ENCODE measurements at places on chromosomes 16 and 17.
A peak's percentile ranks its signal among the peaks of the same experiment; 100 is the strongest.

- DNase-seq: no peak
Measured at GRCh38 chr17:78523934-78524655, 53.1 kb downstream of the DNAH17 start.

- no peak for DNase-seq
Measured at GRCh38 chr16:15502041-15502725, 67.8 kb downstream of the BMERB1 start.

- no peak for DNase-seq
Measured at GRCh38 chr17:17510456-17511292, 14.5 kb upstream of the RASD1 start.

DNA sequence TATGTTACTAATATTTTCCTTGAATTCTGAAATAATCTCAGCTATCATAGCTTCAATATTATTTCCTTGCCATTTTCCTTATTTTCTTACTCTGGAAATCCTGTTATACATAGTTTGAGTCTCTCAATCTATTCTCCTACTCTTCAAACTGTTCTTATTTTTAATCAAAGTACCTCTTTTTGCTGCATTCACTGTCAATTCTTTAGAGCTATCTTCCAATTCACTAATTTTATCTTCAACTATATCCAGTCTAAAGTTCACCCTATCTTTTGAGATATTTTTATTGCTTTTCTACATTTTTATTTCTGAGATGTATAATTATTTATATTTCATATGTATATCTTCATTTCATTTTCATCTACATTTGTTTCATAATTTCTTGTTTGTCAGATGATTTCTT lies 7.3 kb upstream of the XYLT2 start:
- no peak for DNase-seq

DNA sequence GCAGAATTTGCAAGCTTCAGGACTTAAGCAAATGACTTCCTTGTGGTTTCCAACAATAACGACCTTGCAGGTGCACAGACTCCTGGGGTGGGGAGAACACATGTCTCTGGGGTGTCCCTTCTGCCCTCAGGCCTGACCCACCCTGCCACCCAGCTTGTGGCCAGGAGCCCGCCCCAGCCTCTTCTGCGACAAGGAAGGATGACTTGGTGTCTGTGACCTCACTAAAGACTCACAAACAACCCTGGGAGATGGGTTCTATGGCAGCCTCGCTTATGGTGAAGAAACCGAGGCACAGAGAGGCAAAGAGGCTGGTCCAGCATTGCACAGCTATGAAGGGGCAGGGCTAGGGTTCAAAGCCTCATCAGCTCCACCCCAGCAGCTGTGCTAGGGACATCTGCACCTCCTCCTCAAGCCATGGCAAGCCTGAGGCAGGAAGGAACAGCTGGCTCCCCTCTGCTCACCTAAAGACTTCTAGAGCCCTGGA lies 2.6 kb downstream of the ATP2A3 start:
- peak; percentile 45 for DNase-seq

DNA sequence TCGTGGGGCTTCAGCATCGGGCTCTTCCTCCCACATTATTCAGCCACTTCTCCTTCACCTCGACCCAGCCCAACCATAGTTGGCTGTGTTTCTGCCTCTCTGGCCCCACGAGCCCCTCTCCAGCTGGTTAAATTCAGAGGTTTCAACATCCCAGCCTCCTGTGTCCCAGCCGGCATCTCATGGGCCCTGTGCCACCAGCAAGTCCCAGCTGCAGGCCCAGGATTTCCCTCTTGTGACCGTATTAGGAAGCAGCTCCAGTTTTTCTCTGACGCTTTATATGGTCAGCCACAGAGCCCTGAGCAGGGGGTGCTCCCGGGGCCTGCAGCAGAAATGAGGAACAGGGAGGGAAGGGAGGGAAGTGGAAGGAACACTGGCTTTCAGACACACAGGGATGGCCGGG lies 27.4 kb downstream of the MYH11 start:
- DNase-seq: no peak

DNA sequence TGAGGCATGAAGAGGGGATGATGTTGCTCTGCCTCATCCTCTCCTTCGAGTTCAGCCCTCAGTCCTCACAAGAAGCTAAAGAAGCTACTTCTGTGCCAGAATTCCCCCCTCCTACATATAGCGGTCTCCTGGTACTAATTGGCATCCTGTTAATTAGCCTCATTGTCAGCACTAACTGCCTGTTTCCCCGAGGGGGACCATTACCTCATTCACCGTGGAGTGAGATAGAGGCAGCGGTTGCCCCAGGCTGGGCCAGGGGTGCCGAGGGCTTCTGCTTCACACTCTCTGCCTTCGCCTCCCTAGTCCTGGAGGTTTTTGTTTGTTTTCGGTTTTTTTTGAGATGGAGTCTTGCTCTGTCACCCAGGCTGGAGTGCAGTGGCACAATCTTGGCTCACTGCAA lies 5.7 kb upstream of the MINK1 start:
- DNase-seq: no peak

- no peak for DNase-seq
Measured at GRCh38 chr16:23432176-23433128, 20.5 kb downstream of the COG7 start.

- no peak for DNase-seq
Measured at GRCh38 chr16:46482895-46483294, 138.3 kb downstream of the SHCBP1 start.

DNA sequence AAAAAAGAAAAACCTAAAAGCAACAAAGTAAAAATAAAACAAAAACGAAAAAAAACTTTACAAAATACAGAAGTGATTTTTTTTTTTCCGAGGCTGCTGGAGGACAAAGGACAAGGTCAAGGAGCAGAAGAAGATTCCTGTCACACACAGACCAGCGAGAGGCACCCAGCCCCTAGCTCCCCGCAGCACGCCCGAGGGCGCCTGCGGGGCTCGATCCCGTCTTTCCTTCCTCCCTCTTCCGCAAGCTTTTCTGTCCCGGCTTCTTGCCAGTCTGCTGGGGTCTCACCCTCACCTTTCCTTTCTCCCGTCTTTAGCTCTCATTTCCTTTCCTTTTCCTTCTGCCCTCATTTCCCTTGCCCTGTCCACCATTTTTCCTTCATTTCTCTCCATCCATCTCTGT lies 66.1 kb upstream of the DNAH17 start:
- no peak for DNase-seq

- DNase-seq: no peak
Measured at GRCh38 chr16:53417011-53417410, 17.3 kb upstream of the RBL2 start.

GRCh38 chr16:57870753-57871454 lies 68.6 kb upstream of the KIFC3 start:
- DNase-seq: no peak

DNA sequence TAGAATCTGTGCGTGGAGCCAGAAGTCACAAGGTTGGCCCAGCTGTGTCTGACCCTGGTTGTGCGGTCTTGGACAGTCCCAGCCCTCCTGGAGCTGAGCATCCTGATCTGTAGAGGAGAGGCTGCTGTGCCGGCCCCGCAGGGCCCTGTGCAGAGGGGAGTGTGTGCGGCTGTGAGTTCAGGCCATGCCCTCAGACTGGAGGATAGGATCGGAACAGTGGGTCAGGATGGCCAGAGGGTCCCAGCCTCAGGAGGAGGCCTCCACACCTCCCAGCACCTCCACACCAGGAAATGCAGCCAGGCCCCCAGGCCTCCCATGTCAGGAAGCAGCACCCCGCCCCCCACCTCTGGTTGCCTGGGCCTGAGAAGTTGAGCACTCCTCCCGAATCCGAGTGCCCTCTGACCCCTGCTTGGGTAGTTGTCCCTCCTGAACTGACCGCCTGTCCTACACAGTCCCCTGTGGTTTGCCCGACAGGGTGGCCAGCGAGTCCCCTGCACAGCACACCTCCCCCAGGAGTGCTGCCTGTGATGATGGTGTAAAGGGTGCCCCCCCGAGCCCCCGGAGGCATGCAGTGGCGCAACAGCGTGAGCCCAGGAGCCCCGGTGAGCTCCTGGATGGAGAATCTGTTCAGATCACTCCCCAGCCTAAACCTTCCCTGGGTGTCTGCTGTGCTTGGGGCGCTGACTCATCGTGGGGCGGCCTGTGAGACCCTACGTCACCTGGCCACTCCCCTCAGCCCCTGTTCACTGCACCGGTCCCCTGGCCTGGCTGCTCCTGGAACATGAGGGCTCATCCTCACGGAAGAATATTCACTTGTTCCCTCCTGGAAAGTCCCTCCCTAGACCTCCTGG lies 285.2 kb downstream of the SEC14L1 start:
- DNase-seq: no peak

DNA sequence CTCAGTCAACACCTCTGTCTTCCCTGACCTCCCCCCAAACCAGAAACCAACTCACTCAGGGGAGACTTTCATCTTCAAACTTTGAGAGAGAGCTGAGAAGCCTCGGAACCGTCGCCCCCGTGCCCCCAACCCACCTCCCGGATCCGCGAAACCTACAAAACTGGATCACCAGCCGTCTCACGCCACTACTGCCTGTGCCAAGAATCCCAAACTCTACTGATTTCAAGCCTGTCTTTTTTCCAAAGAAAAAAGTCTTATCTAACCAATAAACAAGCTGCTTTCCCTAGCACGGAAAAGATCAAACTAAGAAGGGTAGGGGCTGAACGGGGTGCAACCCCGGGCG lies 2.0 kb downstream of the AXIN2 start:
- no peak for DNase-seq

DNA sequence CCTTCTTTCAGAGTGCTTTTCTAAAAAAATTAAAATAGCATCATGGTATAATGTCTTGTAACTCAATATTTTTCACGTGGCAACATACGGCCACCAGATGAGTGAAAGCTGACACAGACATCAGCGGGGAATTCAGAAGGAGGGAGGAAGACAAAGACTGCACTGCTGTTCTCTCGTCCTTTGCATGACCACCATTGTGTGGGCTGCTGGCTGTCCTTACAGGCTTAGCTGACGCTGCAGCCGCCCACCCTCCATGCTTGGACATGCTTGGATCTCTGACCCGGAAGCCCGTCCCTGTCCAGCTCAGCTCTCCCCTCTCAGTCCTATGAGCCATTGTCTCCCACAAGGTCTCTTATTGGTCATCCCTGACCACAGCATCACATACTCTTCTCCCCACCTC lies 11.4 kb upstream of the MLYCD start:
- no peak for DNase-seq

DNA sequence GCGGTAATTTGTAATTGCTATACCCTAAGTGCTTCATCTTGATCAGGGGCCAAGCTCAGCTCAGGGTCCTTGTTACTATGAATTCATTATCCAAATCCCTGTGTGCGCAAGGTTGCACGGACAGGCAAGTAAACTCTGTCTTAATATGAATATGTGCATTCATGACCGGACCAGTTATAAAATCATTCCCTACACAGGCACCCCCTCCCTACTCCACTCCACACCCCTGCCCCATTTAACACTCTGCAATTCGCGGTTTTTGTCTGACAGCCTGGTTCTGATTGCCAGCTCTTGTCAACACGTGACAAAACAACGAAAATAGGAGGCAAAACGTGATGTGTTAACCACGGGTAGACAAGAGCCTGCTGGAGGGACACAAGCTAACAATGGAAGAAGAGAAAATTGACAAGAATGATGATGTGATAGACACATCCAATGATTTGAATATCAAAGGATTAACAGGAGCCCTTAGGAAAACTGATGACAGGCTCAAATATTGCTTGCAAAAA lies 76.5 kb downstream of the CACNG3 start:
- no peak for DNase-seq

- DNase-seq: no peak
Measured at GRCh38 chr17:50207315-50207714, 5.9 kb upstream of the COL1A1 start.

- no peak for DNase-seq
Measured at GRCh38 chr17:29138184-29138955, 41.8 kb downstream of the MYO18A start.

- no peak for DNase-seq
Measured at GRCh38 chr16:31322500-31322899, 32.5 kb upstream of the ITGAX start.

- peak; percentile 79 for DNase-seq
Measured at GRCh38 chr17:43530288-43531081, 15.7 kb downstream of the ETV4 start.

- DNase-seq: no peak
Measured at GRCh38 chr16:74844041-74844980, 69.7 kb upstream of the FA2H start.

DNA sequence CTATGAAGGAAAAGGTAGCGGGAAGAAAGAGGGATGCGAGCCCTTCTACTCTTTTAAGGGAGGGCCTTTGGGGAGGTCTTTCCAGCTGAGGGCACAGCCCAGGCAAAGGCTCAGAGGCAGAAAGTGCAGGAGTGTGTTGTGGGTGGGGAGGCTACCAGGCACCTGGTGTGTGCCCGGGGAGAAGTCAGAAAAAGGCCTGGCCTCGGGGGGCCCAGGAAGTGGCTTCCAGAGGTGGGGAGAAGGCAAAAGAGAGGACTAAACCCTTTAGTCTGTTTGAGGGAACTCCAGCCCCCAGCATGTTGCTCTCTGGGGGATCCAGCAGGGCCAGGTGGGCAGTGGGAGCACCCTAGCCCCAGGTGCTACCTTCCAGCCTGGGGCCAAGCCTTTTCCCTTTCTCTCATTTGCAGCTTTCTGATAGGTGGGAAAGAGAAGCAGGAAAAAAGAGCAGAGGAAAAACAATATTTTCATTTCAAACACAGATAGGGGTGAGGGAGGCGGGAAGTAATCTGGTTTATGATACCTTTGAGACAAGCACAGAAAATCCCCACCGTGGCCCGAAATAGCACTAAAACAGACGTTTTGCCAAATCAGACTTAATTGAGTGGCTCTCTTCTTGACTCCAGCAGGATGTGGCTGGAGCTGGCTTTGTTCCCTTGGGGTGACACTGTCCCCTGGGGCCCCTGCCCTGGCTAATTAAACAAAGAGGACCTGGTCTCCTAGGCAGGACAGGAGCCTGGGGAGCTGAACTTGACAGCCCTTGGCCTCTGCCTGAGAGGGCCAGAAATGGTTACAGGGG lies 10.4 kb downstream of the RAI1 start:
- DNase-seq: no peak

DNA sequence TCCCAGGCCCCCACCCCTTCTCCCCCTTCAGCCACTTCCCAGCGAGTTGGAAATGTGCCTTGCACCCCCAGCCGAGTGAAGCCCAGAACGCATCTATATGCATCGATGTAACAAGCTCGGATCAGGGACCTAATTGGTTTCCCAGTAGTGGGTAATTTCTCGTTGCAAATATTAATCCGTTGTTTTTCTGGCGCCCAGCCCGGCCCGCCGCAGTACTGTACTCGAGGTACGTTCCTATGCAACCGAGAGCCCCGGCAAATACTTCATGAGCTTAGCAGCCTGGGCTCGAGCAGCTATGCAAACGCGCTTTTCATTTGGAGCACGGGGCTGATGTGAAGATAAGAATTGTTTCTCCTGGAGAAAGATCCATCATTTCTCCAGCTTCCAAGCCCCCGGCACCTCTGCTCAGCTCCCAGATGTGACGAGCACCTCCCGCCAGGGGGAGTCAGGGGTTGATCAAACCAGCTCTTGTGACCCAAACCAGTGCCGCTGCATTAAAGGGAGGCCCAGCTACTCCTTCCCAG lies 229.8 kb downstream of the KATNIP start:
- peak; percentile 23 for DNase-seq
